ENCODE measurements at places on chromosomes 7 and 10.

GRCh38 chr7:141563956-141564623 lies 12.9 kb downstream of the AGK start:
- DNase-seq: no peak

GRCh38 chr7:74083928-74084721 lies 521 bp downstream of the LIMK1 start:
- DNase-seq: peak; percentile 42

DNA sequence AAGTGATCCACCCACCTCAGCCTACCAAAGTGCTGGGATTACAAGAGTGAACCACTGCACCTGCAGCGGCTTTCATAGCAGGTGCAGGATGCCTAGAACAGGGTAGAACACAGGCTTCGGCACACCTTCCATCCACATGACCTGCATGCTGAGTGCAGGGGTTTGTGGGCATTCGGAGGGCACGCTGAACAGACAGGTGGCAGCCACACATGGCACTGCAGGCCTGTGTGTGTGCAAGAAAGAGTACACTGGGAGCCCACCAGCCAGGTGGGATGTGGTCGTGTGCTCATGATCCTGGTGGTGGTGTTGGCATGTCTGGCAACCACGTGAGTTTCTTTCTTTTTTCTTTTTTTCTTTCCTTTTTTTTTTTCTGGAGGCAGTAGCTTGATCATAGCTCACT lies 38.4 kb downstream of the GRID2IP start:
- DNase-seq: no peak

- peak; percentile 86 for DNase-seq
Observed at GRCh38 chr7:130009848-130010688, 41.1 kb downstream of the ZC3HC1 start.

DNA sequence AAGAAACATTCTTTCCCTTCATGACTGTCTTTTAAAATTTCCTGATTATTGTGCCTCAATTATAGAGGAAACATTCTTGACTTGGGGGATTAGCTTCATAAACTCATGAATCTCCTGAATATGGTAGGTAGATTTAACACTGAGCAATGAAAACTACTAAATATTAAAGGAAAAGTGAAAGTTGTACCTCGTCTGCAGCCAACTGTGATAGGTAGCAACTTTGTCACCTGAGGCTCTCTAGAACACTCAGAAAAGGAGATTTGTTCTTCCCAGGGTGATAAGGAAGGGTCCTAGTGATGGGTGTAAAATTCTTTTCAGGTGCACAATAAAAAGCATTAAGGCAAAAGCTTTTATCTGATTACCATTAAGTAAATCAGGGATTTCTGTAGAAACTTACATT lies 78.1 kb downstream of the AHR start:
- no peak for DNase-seq

- peak; percentile 72 for DNase-seq
Observed at GRCh38 chr7:135672560-135673359, 10.4 kb downstream of the STMP1 start.

DNA sequence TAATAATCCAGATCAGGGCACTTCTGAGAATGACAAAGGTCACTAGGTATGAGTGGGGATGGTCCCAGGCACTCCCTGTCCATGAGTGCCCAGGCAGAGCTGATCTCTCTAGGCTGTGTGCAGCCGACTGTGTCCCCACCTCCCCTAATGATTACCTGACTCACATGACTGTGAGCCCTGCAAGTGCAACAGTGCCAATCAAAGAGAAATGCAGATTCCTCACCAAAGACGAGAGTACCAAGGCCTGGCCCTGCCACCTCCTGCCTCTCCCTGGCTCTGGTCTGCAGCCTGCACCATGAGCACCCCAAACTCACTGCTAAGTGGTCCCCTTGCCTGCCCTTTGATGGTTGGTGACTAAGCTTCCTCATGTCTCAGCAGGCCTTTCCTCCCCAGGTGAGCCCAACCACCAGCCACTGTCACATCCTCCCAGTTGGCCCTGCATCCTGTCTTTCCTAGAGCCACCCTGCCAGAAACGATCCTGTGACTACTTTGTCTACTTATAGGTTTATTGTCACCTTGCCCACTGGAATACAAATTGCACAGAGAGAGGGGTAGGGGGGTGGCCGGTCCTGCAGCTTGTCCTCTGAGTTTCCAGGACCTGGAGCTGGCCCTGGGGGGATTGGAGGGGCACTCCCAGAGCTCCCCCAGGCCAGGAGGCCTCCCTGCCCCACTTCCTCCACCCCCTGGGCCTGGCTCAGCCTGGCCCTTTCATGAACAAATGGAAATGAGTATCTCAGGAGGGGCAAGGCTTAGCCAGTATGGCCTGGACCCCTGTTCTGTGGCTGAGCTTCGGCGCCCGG lies 22.4 kb upstream of the GDF10 start:
- no peak for DNase-seq

DNA sequence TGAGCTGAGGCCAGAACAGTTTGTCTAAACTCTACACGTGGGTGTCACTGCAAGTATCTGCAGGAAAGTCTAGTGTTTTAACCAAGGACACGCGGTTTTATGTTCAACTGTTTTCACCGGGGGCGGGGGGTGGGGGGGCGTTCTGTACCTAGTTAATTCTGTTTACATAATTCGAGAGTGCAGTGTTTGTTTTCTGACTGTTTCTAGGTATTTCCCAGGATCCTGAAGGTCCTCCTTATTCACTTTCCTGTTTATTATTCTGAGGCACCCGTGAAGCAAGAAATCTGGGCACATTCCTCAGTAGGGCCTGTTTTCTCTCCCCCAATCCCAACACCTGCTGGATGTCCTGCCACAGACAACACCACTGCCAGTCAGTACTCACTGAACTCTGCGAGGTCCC lies 7.6 kb downstream of the LOXL4 start:
- DNase-seq: no peak

DNA sequence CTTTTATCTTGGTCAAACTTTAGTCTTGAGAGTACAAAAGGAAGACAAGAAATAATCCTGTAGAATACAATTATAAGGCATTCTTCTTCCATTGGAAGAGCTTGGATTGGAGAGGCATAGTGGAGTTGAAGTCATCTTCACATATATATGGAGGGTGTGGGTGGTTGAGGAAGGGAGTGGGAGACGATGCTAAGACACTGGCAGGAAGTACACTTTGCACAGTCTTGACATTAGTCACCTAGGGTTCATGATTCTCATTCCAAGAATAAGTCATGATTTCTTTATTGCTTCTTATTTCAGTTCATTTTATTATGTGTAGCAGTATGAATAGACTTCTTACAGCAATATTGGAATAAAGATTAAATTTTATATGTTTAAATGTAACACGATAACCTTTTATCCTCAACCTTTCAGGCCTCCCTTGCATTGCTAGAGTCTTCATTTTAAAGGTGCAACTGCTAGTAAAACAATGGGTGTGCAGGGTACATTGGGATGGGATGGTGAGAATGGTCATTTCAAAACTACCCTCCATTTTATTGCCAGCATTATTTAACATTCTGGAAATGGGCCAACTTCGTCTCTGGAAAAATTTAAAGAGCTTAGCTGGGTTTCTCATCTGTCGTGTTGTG lies 12.3 kb upstream of the SLC26A3 start:
- DNase-seq: no peak

DNA sequence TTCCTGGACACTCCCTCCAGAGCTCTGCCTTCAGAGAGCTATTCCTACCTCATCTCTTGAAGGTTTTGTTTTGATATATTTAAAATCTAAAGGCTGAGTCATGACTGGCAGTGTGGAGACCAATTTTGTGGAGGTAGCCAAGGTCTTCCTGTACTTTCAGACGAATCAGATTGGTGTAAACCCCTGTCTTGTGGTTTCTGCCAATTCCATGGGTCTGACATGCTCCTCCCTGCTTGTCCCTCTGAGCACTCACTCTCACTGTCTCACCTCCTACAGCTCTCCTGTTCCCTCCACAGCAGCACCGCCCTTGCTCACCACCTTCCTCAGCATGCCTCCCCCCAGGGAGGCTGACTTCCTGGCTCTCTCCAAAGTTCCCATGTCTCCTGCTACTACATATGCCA lies 179.8 kb downstream of the NPSR1 start:
- peak; percentile 11 for DNase-seq

- no peak for DNase-seq
Observed at GRCh38 chr10:85927952-85928665, 438.5 kb downstream of the GRID1 start.

- DNase-seq: no peak
Observed at GRCh38 chr10:91955114-91955513, 31.5 kb downstream of the BTAF1 start.

- DNase-seq: no peak
Observed at GRCh38 chr10:60185421-60185820, 204.3 kb downstream of the ANK3 start.

DNA sequence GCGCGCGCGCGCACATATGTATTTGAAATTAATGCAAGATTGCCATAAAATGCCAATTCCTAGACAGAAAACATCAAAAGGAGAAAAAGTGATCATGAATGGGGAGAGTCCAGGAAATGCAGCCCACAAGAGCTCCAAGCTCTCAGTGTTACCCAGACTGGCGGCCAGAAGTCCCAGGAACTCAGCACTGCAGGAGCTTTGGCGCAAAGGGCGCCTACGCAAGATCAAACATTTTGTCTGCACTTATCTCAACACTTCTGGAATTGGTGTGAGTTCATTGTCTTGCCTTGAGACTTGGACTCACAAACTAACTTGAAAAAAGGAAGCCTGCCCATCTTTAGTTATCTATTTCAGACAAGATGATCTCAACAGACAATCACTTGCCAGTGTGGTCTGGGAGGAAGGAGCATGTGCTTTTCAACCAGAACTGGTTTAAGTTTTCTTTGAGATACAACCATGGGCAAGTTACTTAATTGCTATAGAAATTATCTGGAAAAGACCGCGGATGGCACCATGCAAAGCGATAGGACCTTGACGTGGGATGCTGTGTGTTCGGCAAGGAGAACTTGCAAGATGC lies 77.2 kb downstream of the KIAA1549 start:
- no peak for DNase-seq

DNA sequence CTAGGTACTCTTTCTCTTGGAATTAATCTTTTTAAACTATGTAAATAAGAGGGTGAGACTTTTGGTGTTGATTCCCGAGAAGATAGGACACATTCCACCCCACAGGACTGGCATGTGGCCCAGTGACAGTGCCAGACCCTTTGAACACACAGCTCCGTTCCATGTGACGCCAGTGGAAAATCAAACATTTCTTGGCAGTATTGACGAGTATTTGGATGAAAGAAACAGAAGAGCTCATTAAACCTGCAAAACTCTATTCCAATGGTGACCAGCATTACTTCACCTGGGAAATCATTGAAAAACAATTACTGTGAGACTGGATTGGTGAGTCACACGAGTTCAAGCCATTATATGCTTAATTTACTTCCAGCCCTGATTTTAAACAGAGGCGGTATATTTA lies 25.8 kb downstream of the AKR1E2 start:
- DNase-seq: no peak

DNA sequence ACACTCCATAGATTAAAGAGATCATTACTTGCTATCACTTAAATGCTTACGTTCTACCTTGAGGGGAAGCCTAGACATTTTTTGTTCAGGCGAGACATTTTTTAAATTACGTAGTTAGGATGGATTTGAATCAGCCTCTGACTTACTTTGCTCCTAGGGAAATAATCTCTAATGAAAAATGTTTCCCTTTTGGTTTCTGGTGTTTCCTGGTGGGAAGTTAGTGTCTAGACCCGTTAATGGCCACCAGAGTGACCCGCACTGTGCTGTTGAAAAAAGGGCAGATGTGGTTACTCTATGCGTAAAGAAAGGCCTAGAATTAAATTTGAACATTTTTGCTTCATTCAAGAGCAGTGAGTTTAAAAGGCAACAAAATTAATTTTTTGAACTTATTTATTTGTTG lies 3.8 kb downstream of the ZNF365 start:
- DNase-seq: no peak

GRCh38 chr7:11153694-11154093 lies 180.0 kb downstream of the PHF14 start:
- DNase-seq: no peak

GRCh38 chr7:20595971-20596370 lies 19.5 kb upstream of the ABCB5 start:
- DNase-seq: peak; percentile 3

DNA sequence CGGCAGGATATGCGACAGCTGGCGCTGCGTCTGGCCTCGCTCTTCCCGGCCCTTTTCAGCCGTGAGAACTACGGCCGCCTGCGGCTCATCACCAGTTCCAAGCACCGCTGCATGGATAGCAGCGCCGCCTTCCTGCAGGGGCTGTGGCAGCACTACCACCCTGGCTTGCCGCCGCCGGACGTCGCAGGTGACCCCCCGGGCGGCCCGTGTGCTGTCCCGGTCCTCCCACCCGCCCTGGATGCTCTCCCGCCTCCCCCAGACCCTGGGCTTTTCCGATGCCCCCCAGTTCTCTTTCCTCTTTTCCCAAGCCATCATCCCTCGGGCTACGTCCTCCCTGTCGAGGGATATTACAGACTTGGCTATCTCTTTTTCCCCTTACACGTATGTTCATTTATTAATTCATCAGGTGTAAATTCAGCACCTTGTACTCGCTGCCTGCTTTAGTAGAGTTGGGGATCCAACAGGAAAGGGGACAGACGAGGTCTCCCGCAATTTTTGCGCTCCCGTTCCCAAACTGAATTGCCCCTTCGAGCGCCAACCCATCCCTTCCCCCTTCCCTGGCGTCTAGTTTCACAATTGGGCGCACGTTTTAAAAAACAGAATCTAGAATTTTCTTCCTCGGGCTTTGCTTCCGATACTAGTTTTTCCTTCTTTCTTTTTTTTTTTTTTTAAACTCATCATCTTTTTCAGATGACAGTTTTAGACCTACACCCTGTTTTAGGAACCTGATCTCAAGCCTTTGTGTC lies 846 bp downstream of the MINPP1 start:
- DNase-seq: peak; percentile 48

GRCh38 chr10:79266543-79267312 lies 80.5 kb upstream of the PPIF start:
- DNase-seq: peak; percentile 93

DNA sequence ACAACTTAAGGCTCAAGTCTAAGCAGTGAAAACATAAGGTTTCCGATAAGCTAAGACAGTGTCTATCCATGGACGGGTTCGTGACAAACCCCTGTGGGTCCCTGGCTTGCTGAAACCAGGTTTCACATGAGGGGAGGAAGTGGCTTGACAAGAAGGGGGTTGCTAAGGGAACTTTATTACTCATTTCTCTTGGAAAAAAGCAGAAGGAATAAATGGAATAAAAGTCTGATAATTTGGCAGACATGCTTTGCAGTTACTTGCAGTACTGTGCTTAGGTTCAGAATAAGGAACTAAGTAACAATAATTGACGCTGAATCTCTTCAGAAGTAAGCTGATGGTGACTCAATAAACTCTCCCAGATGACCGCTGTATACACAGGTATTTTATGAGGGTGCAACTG lies 34.7 kb downstream of the RBM17 start:
- DNase-seq: no peak

- DNase-seq: no peak
Observed at GRCh38 chr7:151373599-151373998, 32.0 kb downstream of the NUB1 start.

GRCh38 chr7:114533131-114533530 lies 118.5 kb downstream of the FOXP2 start:
- no peak for DNase-seq

DNA sequence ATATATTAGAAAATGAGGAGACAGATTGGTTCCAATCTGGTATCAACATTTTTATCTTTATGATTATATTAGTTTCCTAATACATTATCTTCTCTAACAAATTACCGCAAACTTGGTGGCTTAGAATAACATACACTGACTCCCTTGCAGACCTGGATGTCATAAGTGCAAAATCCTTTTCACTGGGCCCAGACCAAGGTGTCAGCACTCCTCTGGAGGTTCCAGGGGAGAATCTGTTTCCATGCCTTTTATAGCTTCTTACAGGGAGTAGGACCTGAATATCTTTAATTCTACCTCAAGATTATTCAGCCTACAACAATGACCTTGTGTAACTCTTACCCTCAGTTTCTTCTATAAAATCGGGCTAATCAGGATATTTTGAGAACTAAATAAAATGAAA lies 329.9 kb upstream of the GRM3 start:
- DNase-seq: no peak

Measured in fibroblast of skin of scalp (primary cell).